ENCODE measurements at places on chromosomes 2 and 18.

GRCh38 chr2:159497847-159498246 lies 118.5 kb downstream of the BAZ2B start:
- no peak for DNase-seq

- peak; percentile 75 for DNase-seq
Observed at GRCh38 chr18:13375302-13376255, 157.0 kb downstream of the LDLRAD4 start.

- DNase-seq = no peak
Observed at GRCh38 chr2:15804691-15805090, 135.7 kb upstream of the MYCN start.

- no peak for DNase-seq
Observed at GRCh38 chr2:220147161-220148038, 520.0 kb downstream of the SLC4A3 start.

GRCh38 chr2:20049637-20050036 lies 1.8 kb downstream of the LAPTM4A start:
- no peak for DNase-seq

DNA sequence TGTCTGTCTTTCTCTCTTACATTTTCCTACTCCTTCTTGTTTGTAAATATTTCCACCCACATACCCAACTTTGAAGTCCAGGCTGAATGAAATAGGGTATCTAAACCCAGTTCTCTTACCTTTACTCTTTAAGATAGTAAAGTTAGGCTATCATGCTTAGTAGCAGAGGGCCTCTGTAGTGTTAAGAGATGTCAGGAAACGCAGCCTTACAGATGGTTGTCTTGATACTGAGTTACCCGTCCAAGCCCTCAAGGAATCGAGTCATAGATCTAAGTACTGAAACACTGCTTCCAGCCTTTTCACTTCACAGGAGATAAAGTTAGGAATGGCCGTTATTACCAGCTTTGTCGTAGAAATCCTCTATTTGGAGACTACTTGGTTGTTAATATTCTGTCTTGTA lies 24.3 kb downstream of the MRPS9 start:
- no peak for DNase-seq

DNA sequence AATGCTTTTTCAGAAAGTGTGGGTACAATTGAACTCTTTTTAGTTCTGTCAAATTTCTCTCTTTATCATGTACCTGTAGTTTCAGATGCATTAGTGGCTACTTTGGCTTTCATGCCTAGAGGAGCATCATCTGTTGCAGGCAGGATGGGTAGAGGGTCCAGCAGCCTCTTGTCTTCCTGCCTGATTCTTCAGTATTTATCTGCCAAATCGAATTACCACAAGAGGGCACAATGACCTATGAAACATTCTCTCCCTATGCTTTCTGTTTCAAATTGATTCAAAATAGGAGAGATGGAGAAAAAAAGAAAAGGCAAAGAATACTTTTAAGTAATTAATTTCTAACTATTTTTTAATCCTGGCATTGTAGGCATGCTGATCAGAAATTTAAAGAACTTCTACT lies 477.2 kb downstream of the TRIB2 start:
- no peak for DNase-seq

GRCh38 chr2:29495536-29496060 lies 380.4 kb downstream of the CLIP4 start:
- DNase-seq = no peak

- DNase-seq = peak; percentile 21
Observed at GRCh38 chr18:2846636-2847316, at the start of gene EMILIN2. EMILIN2 (plus strand) TSS chr18:2847006; CDS start chr18:2847189, 183 bp downstream.

- no peak for DNase-seq
Observed at GRCh38 chr2:142745691-142746090, 131.8 kb upstream of the KYNU start.

GRCh38 chr2:36706021-36706876 lies 9.7 kb downstream of the VIT start:
- DNase-seq = no peak

DNA sequence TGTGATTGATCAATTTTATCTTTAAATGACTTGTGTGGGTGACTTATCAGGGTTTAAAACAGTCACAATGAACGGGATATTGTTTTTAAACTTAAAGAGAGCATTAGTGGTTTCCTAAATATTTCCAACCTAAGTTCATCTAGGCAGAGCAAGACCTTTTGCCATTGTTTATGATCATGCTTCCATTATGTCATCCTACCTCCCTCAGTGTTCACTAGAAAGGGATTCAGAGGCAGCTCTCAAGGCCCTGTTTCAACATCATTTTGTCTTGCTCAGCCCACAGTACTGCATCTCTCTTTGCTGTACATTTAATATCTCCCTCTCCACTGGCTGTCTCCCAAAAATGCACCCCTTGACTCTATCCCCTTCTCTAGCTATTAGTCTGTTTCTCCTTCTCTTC lies 21.5 kb upstream of the PELI1 start:
- no peak for DNase-seq

- no peak for DNase-seq
Observed at GRCh38 chr2:160322320-160322719, 122.2 kb upstream of the ITGB6 start.

GRCh38 chr2:39851651-39852110 lies 72.6 kb upstream of the THUMPD2 start:
- no peak for DNase-seq

DNA sequence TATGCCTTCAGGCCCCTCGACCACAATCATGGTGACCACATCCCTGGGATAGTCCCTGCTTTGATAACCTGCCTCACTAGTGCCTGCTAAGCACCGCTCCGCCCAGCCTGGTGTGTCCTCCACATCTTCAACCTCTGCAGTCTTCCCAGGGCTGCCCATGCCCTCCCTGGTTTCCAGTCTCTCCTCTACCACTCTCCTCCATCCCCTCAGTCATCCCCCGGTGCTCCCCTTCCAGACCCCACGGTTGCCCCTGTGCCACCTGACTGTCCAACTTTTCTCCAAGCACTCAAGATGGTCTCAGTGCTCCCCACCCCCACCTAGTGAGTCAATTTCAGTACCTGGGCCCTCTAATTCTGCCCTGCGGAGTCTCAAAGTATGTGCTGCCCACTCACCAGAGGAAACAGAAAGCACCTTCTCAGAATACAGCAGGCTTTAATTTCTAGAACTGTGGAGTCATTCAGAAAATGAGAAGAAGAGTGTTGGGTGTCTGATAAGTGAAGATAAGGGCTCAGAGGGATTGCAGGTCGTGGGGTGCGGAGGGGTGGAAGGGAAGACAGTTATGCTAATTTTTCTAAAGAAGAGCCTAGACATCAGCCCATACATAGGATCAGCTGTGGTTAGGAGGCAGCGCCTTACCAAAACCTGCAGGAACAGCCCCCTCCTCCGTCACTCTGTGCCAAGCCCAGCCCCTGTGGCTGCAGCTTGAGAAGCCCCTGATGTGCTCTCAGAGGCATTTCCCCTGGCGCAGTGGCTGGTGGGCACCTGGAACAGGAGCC lies 53.6 kb upstream of the CAB39 start:
- DNase-seq = peak; percentile 49

DNA sequence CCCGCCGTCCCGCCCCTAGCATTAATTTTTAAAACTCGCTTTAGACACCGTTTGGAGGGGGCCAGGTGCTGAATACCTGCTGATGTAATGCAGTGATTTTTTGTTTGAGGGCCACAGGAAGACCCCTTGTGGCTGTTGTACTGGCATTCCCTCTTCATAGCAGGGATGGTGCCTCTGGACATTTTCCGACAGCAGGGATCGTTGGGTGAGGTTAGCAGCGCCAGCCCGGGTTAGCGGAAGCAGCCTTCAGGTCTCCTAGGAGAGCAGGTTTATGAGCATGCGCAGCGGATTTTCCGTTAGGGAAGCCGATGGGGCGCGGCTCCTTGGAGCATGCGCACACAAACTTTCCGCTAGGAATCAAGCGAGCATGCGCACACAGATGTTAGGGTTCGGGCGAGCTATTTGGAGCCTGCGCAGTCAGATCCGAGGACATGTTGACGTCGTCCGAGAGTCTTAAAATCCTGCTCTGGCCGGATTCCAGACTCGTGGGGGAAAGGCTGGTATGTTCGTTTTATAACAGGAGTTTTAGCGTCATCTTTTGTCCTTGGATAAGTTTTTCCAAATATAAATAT lies 17.2 kb upstream of the C2orf74 start:
- DNase-seq = peak; percentile 85

GRCh38 chr2:191758518-191759507 lies 80.9 kb downstream of the NABP1 start:
- DNase-seq = peak; percentile 20

GRCh38 chr2:239939736-239940483 lies 85.2 kb downstream of the NDUFA10 start:
- DNase-seq = no peak

- no peak for DNase-seq
Observed at GRCh38 chr2:40639320-40639719, 187.4 kb upstream of the SLC8A1 start.

GRCh38 chr2:227996366-227996765 lies 124.9 kb downstream of the DAW1 start:
- DNase-seq = no peak

- no peak for DNase-seq
Observed at GRCh38 chr2:120859814-120860578, 124.3 kb downstream of the GLI2 start.

- no peak for DNase-seq
Observed at GRCh38 chr2:626491-627339, 50.5 kb downstream of the TMEM18 start.

DNA sequence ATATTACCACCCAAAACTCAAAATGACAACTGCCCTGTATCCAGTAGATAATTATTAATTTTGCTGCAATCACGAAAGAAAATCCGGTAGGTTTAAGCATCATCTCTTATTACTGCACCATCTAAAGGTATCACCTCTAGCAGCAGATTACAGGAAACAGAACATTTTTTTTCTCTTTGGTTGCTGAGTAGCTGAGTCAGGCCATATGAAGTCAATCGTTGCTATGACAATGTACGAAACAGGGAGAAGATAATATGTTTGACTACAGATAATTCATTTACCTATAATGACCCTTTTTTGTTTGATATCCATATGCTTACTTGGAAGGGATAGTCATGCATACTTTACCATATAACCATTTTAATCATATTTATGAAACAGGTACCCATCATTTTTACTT lies 831.6 kb upstream of the CHAC2 start:
- DNase-seq = no peak

DNA sequence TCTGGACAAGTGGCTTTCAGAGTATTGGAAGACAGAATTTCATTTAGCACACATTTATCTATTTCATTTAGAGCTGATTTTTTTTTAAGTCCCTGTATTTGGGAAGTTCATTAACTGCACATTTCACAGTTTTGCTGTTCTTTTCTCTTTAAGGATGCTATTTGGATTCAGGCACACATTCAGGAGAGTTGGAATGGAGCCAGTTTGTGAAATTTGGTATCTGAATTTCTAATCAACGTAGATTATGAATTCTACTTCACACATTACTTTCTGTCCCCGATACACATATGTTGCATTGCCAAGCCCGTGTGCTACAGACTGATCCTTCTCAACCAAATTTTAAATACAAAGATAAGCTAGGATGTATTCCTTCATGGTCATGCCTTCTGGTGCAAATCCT lies 503.9 kb downstream of the IRS1 start:
- DNase-seq = no peak

GRCh38 chr18:11178951-11179549 lies 29.7 kb upstream of the PIEZO2 start:
- no peak for DNase-seq

- DNase-seq = no peak
Observed at GRCh38 chr18:55421615-55422419, 166.2 kb downstream of the TCF4 start.

DNA sequence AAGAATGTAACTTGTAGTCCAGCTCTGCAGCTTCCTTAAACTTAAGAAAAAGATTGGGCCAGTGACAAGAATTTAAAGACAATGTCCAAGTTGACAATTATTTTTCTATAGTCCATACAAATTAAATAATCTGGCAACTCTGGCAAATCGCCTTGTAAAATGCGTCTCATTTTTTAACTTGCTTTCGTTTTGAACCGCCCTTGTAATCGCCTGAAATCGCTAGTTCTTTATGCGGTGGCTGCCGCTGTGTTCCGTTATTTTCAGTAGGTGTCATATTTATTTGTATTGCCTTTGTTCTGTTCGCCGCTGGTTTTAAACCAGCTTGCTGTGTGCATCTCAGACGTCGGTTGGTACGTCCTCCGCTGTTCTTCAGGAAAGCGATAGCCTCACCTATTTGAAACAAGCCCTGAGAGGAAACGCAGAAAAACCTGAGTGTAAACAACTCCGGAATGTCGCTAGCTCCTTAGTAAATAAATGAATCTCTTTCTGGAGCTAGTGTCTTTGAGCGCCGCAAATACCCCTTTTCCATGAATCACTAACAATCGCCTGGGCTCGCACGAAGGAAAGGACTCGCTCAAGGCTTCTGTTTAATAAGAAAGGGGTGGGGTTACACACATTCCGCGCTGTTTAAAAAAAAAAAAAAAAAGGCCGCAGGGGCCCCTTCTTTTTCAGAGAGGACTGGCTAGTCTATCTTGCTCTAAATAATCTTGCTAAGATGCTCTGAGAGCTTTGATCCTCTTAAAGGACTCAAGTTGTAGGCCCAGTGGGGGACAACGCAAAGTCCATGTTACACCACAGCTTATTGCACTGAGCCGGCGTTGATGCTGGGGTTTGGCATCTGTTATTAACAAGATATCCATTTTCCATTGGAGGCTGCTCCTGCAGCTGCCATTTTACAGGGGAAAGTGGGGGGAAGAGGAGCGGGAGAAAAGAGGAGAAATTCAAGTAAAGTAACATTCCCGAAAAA lies 3.0 kb downstream of the HOXD8 start:
- DNase-seq = no peak

GRCh38 chr18:74310411-74310810 lies 5.2 kb upstream of the C18orf63 start:
- no peak for DNase-seq
